ENCODE measurements at places on chromosomes 1 and 21.

- DNase-seq: no peak
Measured at GRCh38 chr1:197961933-197962332, 44.8 kb downstream of the LHX9 start.

DNA sequence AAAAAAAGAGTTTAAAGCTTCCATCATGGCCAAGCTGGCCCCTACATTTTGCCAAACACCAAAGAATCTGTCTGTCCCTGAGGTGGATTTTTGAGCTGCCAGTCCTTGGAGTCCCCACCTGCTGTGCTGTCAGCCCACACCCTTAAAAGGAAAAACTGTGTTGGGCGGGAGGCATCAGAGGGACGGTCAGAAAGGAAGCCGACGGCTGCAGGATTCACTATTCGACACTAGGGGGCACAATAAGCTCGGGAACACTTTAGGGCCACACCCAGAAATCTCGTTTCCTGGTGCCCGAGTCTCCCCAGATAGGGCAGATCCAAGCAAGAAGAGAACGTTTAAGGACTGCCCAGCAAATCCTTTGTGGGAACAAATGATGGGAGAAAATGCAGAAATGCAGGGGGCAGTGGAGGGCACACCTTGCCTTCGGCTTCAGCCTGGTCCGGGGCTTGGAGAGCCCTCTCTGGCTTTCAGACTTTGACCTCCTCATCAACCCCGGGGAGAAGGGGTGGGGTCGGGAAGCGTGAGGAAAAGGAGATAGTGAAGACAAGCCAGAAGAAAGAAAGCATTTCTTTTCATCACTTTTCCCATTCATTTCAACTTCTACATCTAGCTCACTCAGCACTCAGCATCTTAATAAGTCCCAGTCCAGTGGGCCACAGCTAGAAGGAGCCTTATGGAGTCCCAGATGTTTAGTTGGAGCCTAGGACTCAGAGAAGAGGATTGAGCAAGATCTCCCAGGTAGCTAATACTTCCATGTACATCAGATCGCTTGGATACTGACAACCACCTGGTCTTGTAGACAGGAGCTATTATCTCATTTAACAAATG is 5.0 kb upstream of the CTTNBP2NL start:
- DNase-seq: peak; percentile 93

DNA sequence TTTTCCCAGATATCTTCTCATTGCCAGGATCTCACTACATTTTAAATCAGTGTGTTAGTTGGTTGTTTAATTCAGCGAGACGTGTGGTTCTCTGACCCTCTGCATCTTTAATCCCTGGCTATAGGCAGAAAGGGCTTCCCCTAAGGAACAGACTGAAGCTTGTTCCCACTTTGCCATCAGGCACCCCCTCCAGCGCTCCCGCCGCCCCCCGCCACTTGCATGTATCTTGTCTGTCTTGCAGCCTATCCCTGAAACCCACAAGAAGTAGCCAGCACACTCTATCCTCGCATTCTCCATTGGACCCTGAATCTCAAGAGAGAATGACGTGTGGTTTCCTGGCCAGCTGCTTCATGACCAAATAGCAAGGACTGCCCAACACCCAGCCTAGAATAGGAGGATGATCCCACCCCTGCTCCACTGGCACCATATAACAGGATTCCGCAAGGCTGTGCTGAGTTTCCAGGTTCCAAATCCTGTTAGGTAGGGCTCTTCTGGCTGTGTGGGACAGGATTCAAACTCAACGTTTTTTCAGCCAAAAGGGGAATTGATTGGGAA is 7.8 kb downstream of the CLDN19 start:
- DNase-seq: no peak

- DNase-seq: no peak
Measured at GRCh38 chr1:84247425-84248220, 53.9 kb upstream of the SAMD13 start.

DNA sequence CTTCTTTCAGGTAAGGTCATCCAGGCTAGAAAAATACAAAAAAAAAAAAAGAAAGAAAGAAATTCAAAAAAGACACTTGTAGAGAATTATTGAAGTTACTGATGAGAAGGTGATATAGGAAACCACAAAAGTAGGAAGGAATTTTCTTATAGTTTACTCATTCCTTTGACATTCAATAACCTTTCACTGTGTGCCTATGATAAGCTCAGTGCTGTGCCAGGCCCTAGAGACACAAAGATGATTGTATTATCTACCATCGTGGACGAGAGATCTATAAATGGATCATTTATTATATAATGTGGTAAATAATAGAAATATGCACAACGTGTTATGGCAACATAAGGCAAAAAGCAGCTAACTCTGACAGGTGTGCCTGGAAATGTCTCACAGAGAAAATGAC is 109.6 kb upstream of the NGF start:
- DNase-seq: no peak

- DNase-seq: no peak
Measured at GRCh38 chr1:38210021-38210894, 163.7 kb upstream of the POU3F1 start.

GRCh38 chr1:201463071-201463552 is 5.9 kb downstream of the PHLDA3 start:
- DNase-seq: no peak

DNA sequence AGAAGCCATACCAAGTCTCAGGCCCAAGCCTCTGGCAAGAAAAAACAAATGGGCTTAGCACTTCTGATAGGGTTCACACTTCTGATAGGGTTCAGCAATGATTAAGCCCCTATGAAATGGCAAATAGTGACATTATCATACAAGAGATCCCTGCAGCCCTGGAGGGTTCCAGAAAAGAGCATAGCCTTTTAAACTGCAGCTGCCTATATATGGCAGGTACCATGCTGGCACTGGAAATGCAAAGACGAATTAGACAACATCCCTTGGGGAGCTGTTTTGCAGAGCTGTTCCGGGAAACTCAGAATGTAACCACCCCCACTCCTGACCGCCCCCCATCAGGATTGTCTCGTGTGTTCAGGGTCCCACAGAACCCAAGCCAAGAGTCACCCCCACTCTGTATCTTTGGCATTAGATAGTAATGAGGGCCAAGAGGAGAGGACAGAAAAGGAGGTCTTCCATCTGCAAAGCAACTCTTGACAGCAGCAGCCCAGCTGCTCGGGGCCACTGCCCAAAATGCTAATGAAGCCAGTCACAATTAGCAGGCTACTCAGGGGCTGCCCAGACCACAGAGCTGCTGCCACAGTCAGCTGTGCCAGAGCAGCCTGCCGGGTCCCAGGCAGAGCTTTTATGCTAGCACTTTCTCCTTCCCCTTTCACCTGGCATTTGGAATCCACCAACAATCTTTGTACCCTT is 50.9 kb downstream of the ITPKB start:
- DNase-seq: no peak

DNA sequence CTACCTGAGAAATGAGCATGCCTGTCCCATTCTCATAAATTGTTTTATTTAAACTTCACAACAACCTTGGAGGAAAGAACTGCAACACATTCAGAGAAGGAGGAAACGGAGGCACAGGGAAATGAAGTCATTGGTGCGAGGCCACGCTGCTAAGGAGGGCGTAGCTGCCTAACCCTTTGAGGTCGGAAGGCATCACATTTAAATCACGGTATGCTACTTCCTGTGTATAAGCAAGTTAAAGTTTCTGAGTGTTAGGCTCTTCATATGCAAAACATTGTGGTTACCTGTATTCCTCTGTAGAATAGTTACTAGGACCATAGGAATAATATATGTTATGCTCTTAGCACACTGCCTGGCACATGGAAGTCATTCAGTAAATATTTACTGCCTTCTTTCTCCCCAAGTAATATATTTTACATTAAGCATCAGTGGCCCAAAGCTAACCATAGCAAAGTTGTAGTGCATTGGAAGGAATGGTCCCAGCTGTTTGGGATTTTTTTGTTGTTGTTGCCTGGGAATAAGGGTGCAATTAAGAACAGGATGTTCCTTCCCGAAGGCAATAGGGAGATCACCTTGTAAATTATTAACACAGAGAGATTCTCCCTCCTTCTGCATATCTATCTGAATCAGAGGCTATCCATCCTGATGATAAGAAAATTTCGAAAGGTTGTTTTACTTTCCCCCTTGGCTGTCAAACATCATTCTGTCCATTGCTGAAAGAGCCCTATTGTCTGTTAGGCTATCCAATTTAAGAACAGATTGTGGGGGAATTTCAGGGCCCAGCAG is 192.2 kb upstream of the C8B start:
- DNase-seq: no peak

DNA sequence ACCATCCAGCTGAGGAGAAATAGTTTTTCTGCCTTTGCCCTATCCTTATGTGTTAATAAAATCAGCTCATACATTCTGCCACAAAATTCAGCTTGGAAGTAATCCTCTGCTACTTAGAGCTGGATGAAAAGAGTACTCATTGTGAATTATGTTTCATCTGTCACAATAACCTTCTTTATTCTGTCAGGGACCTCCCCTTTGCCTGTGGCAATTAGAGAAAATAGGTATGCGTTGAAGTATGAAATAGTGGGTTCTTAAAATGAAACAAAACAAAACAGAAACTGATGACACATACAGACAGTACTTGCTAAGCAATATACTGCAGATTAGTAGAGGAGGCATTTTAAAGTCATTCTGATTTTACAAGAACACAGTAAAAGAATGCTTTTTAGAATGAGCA is 578.5 kb downstream of the USP25 start:
- no peak for DNase-seq

- no peak for DNase-seq
Measured at GRCh38 chr21:45874716-45875415, 106.7 kb upstream of the COL6A1 start.

- DNase-seq: no peak
Measured at GRCh38 chr1:223179280-223179679, 36.2 kb upstream of the TLR5 start.

GRCh38 chr1:53341521-53341895 is 13.6 kb upstream of the LRP8 start:
- DNase-seq: no peak

DNA sequence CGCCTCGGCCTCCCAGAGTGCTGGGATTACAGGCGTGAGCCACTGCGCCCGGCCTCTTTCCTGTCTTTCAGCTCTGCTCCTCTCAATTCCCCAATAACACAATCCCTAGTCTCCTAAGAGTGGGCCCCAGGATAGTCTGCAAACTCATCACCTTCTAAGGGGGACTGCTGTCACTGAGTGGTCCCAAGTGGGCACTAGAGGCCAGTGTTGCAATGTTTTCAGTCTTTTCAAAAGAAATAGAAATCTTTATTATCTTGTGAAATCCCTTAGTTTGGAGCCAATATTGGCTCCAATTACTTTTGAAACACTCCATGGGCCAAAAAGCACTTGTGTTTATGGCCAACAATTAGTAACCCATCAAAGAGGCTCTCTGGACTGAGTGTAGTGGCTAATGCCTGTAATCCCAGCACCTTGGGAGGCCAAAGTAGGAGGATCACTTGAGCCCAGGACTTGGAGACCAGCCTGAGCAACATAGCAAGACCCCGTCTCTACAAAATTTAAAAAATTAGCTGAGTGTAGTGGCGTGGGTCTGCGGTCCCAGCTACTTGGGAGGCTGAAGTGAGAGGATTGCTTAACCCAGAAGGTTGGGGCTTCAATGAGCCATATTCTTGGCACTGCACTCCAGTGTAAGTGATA is 28.6 kb upstream of the ZNF697 start:
- no peak for DNase-seq

- no peak for DNase-seq
Measured at GRCh38 chr1:93702828-93703183, 21.2 kb upstream of the BCAR3 start.

- DNase-seq: no peak
Measured at GRCh38 chr21:43690346-43690745, 28.6 kb upstream of the PDXK start.

DNA sequence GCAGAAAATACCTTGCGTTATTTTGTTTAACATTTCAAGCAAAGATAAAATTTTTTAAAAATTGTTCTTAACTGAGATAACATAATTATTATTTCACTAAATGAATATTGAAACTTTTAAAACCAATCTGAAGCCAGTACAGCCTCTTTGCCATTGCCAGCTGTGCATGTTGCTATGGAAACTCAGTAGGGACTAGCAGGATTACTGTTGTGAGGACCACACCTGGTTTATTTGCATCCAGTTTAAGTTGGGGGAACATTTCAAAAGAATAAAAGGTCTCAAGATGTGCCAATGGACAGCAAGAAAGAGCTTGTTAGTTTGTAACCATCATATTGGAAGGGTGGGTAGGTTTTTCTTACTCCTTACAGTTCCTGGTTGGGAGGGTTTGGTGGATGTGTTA is 80.7 kb downstream of the POU2F1 start:
- DNase-seq: no peak

- no peak for DNase-seq
Measured at GRCh38 chr1:228352677-228353481, 53.8 kb downstream of the TRIM11 start.

DNA sequence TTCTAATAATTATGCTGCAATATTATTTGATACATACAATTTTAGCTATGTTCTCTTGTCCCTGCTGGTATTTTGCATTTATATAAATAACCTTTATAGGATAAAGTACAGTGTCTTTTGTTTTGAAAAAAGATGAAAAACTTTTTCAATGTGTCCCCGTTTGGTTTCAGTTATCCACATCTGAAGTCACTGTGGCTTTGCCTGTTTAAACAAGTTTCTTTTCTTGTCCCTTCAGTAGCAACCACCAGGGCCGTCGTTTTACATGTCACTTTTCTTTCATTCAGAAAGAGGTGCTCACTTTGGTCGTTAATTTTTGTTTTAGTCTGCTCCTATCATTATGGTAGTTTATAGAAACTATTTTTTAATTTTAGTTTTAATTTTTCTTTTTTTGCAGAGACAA is 41.4 kb downstream of the RABGAP1L start:
- DNase-seq: no peak

DNA sequence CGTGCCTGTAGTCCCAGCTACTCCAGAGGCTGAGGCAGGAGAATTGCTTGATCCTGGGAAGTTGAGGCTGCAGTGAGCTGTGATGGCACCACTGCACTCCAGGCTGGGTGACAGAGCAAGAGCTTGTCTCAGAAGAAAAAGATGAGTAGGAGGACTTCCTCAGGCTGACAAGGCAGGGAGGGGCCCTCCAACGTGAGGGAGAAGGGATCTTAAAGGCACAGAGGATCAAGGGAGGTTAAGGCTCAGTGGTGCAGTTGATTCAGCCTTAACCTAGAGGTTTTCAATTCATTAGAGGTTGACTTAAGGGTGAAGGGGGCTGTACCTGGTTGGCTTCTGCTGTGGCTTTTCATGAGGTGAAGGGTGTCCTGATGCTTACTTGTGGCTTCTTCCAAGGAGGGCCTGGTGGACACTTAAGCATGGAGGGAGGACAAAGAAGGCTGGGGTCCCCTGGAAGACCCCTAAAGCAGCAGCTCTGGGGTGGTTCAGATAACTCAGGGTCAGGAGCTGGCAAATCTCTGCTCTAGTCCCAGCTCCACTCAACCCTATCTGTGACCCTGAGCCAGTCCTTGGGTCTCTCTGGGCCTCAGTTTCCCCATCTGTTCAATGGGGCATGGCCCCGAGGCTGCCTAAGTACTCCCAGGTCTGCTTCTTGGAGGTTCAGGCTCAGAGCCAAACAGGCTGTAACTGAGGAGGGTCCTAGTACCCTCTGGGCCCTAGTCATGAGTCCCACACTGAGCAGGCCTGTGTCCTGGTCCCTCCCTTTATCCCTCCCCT is 6.3 kb downstream of the EXTL1 start:
- DNase-seq: no peak

- no peak for DNase-seq
Measured at GRCh38 chr21:38646213-38646837, 148.0 kb upstream of the ERG start.

Data from renal pelvis (tissue), 12 donors.